IMR-90 (cell line): ENCODE measurements at places on chromosomes 1 and 21. TPM values are rescaled to one million over a fixed set of nuclear protein-coding genes. Genes with fewer than 3 reads are reported as not detected.

S100A8 gene
- total RNA-seq = not detected in 2 replicates

MROH9 gene
- total RNA-seq = not detected in 2 replicates

TCHHL1 gene
- not detected in 2 replicates for total RNA-seq

BROX gene
- total RNA-seq = 43.4 and 63.9 TPM in 2 replicates

PLA2G2F gene
- not detected in 2 replicates for total RNA-seq

RGS13 gene
- not detected in 2 replicates for total RNA-seq

XPR1 gene
- 25.1 and 25.3 TPM in 2 replicates for total RNA-seq

CD52 gene
- not detected in 2 replicates for total RNA-seq

CHIT1 gene
- total RNA-seq = not detected in 2 replicates

OR2L8 gene
- not detected in 2 replicates for total RNA-seq

CLCA1 gene
- not detected in 2 replicates for total RNA-seq

FAM78B gene
- under 0.01 and 0.28 TPM in 2 replicates for total RNA-seq

SLC25A34 gene
- total RNA-seq = under 0.01 TPM in 1 of 2 replicates, not detected in the other

EPS8L3 gene
- total RNA-seq = not detected in 2 replicates

YY1AP1 gene
- 26.4 and 31.5 TPM in 2 replicates for total RNA-seq

TDRD5 gene
- total RNA-seq = not detected in 2 replicates

DEPDC1 gene
- total RNA-seq = 14.7 and 32.5 TPM in 2 replicates
